H1 (cell line): ENCODE measurements at places on chromosomes 3 and 15. TPM values are rescaled to one million over a fixed set of nuclear protein-coding genes. Genes with fewer than 3 reads are reported as not detected.

GRCh38 chr3:110656394-110657025 is 415.1 kb upstream of the NECTIN3 start:
- no peaks in the 10 kb centered on the region for H3K36me3 ChIP-seq
- no peaks in the 10 kb centered on the region for H3K27me3 ChIP-seq
- no peaks in the 10 kb centered on the region for H3K4me1 ChIP-seq

GRCh38 chr3:32443478-32443877 is 51.8 kb downstream of the CMTM7 start:
- no peaks in the 10 kb centered on the region for H3K4me1 ChIP-seq
- no peak overlapping the region for H3K27ac ChIP-seq
- H3K27me3 ChIP-seq: no peaks in the 10 kb centered on the region
- H3K36me3 ChIP-seq: peaks cover 2% of the 10 kb centered on the region; the same call in 1 of the 2 replicates
- DNase-seq: no peak

The GRM2 gene
- total RNA-seq: 3.9 and 4.3 TPM in 2 replicates

The FAM81A gene
- 2.0 and 3.0 TPM in 2 replicates for total RNA-seq

DNA sequence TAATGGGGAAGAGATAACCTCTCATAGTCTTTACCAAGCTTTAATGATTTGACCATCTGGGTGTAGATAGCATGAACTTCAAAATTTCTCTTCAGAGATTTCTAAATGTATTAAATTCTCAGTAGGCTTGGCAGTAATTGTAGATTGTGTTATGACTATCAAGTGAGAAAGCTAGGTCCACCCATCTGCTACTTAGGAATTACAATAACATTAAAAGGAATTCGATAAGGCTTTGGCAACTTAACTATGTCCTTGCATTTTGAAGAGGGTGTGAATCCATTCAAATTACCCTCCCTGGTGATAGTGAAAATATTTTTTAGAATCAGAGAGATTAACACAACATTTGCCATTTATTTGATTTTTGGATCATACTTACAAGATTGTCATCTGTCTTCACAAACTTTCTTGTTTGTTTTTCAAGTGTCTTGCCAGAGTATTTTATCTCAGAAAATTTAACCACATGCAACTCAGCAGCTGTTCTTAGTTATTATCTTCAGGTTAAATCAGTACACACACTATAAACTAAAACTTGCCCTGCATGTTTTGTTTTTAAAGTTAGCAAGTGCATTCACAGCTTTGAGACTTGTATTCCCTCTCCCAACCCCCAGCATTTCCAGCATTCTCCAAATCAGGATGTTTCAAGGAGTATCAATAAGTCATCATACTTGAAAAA is 69.6 kb upstream of the COL8A1 start:
- H3K27ac ChIP-seq: no peak overlapping the region
- no peaks in the 10 kb centered on the region for H3K4me1 ChIP-seq
- DNase-seq: no peak
- H3K27me3 ChIP-seq: no peaks in the 10 kb centered on the region
- H3K4me3 ChIP-seq: no peak overlapping the region
- no peaks in the 10 kb centered on the region for H3K36me3 ChIP-seq

DNA sequence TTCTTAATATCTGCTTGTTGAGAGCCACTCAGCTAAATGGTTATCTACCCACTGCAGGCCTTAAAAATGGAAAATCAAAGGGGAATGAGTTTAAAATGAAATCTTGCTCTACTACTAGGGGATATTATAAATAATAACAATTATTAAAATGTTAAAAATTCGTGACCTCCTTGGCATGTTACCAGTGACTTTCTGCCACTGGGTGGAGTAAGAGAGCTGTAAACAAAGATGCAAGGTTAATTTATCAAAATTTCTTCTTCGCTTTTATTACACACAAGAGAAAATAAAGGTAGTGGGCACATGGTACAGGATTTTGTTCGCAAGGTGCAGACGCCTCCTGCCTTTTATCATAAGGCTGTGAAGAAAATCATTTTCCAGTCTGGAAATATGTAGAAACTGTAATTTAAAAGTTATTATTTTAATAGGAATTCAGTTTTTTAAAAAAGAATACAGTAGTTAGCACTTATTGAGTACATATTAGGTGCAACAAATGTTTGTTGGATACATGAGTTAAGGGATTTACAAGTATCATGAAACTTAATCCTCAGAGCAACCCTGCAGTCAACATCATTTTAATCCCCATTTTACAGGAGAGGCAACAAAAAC is 272.6 kb downstream of the SUCLG2 start:
- H3K4me1 ChIP-seq: no peaks in the 10 kb centered on the region
- H3K27ac ChIP-seq: no peak overlapping the region
